ENCODE measurements at places on chromosomes 1 and 21.
A peak's percentile ranks its signal among the peaks of the same experiment; 100 is the strongest.

DNA sequence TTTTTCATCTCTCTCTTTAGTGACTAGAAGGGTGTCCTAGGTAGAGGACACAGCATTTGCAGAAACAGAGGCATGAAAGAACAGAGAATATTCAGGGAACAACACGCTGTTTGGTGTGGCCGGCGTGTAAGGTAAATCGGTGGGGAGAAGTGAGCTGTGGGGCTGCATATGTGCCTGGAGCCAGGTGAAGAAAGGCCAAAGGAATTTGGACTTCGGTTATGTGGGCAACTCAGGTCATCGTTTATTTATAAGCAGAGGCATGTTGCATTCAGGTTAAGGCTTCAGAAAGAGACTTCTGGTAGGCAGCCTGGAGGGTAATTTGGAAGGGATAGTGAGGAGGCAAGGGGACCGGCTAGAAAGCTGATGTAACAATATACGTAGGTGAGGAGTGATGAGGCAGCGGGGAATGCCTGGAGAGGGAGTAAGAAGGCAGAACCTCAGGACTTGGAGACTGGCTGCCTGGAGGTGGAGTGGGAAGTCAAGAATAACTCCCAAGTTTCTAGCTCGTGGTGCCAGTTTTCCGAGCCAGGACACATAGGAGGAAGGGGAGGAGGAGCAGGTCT lies 64.1 kb upstream of the ACOT11 start:
- DNase-seq = no peak

DNA sequence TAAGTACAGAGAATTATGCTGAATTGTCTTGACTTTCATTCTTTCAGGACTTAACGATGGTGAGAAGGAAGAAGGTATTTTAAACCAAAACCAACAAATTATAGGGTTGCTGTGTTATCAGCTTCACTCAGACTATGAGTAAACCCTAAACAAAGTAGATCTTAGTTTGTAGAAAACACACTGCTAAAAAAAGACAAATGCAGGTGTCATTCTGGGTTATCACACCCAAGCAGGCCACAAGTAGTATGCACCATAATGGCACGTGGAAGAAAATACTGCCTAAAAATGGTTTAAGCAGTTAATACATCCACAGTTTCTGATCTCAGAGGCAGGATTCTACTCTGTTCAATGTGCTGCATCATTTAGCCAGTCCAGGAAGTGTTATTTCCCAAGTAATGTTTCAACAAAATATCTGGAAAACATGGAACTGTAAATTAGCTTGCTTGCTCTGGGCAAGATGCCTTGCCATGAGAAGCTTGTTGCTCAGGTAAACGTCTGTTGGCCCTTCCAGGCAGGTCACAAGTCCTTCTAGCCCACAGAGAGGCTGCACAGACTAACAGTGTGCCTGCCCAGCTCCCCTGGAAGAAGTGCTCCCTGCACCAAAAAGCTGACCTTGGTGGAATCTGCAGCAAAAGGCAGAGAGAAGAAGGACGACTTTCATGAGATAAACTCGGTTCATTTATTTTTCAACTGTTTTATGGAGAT lies 4.1 kb downstream of the DIPK1A start:
- no peak for DNase-seq

DNA sequence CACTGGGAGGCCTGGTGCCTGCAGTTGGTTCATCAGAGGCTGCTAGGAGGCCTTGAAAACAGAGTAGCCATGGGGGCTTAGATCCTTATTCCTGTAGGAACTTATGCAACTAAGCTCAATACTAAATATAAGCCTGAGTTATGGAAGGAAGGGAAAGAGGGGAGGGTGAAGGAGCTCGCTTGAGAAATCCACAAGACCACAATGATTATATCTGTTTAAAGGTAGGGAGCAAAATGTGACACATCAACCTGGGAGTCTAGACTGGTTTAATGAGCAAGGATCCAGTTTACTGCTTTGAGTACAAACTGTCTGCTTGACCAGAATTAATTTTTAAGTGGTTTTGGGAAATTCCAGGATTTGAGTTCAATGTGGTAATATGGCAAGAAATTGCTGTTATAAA lies 20.4 kb upstream of the ANGPTL7 start:
- DNase-seq = no peak

DNA sequence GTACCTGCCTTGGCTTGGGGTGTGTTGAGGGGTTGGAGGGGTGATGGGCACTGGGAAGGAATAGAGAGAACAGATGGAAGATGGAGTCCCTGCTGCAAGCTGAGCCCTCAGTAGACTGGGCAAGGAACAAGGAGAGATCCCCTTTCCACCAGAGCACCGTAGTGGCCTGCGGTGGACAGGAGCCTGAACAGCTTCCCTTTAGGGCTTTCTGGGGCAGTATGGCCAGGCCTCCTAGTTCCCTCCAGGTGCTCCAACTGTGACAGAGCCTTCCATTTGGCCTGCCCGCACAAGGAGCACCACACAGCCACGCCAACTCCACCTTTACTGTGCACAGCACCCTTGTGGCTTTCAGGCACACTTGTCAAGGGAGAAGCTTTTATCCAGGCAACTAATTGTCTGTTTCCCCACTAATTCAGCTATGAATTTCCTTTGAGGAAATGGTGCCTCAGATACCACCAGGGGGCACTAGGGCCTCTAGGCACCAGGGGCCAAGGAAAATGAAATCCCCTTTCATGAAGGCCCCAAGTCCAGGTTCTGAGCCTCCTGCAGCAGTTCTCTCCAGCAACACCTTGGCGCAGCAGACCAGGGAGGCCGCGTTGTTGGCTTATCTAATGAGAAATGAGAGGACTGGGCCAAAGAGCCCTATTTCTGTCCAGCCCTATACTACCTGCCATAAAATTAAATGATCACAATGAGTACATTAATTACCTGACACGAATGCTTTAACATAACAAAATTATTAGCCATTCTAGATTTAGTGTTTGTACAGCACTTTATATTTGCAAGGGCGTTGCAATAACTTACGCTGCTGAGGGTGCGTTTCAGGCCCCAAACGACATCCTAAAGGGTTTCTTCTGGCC lies 23.1 kb upstream of the ERI3 start:
- DNase-seq = peak; percentile 3

DNA sequence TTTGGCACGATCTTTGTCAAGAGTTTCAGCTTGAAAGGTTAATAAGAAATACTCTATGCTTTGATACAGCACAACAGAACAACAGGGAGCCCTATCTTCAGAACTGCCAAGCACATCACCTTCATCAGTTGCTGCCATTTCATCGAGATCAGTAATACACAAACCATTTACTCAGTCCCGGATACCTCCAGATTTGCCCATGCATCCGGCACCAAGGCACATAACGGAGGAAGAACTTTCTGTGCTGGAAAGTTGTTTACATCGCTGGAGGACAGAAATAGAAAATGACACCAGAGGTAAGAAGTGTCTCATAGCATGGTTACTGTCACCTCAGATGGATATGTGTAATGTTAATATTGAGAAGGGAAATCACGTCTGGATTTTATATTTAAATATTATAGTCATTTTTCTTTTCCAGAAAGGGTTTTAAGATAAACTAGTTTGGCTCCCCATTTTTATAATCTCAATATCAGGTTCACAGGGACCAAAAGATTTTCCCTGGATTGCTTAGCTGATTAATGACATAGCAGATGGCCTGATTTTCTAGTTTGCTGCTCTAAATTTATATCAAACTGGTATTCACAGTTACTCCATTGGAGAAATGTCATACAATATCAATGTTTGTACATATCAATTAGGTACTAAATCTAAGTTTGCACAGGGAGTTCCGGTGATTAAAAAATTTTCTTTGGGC lies 97.3 kb downstream of the USP25 start:
- no peak for DNase-seq

- no peak for DNase-seq
These were observed 23.7 kb downstream of the SPOCD1 start for GRCh38 chr1:31792116-31792515.

GRCh38 chr1:39063775-39064174 lies 37.6 kb downstream of the NDUFS5 start:
- no peak for DNase-seq

GRCh38 chr1:212928323-212929291 lies 21.7 kb upstream of the VASH2 start:
- no peak for DNase-seq

GRCh38 chr1:29805122-29805895 lies 569.0 kb downstream of the PTPRU start:
- no peak for DNase-seq

DNA sequence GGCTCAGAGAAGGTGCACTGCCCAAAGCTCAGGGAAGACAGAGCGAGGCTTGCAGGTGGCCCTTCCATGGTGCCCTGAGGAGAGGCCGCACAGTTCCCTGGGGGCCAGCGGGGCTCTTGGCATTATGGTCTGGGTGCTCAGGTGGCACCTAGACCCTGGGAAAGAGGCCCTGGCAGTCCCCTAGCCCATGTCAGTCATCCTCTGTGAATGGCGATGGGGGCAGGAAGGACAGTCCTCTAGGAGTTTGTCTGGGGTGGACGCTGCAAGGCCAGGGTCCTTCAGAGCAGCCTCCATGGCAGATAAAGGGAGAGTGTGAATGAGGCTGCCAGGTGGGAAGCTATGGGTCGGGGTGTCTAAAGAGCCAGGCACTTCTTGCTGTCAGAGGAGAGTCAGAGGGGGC lies 345.9 kb upstream of the VAMP3 start:
- DNase-seq = no peak

DNA sequence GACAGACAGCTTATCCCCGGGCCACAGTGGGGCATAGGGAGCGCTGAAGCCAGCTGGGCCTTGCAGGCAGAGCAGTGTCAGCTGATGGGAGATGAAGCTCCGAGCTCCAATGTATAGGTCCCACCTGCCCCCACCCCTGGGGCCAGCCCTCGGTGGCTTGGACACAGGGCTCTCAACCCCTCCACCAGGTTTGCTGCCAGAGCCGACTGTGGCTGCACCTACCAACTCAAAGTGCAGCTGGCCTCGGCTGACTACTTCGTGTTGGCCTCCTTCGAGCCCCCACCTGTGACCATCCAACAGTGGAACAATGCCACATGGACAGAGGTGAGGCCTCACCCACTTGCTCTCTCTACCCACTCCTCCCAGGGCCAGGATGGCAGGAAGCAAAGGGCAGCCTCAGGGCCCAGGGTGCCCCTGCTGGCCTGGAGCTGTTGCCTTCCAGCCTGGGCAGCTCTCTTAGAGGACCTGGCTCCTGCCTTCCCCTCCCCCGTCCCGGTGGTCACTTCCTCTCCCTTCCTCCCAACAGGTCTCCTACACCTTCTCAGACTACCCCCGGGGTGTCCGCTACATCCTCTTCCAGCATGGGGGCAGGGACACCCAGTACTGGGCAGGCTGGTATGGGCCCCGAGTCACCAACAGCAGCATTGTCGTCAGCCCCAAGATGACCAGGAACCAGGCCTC lies 7.7 kb downstream of the MAD2L2 start:
- no peak for DNase-seq
